ENCODE measurements at places on chromosomes 1 and 21.
A peak's percentile ranks its signal among the peaks of the same experiment; 100 is the strongest.

- DNase-seq, result no peak
Measured at GRCh38 chr1:101532377-101532776, 295.6 kb downstream of the S1PR1 start.

DNA sequence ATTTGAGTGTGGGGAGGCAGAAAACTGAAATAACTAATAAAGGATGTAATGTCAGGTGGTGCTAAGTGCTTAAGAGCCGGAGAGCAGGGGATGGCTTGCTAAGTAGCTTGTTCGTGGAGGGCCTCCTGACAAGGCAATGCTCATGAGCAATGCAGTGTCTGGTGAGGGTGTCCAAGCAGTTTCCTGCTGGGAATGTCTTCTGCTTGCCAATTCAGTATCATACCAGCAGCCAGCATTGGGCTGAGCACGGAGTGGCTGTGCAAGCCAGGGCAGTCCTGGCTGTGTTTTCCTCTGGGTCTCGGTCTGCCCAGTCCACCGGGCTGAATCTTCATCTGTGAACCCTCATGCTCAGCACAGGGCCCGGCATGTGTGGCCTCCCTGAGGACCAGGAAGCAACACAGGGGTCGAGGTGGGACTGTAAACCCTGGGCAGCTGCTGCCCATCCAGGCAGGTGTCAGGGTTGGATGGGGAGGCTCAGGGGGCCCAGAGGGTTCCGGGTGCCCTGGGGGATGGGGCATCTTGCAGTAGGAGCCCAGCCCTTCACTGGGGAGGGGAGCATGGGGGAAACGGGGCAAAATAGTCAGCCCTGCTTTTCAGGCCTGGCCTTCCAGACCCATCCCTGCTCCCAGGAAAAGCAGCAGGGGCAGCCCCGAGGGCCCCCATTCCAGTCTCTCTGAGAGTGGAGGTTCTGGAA is 27.5 kb downstream of the EDN2 start:
- DNase-seq, result no peak

DNA sequence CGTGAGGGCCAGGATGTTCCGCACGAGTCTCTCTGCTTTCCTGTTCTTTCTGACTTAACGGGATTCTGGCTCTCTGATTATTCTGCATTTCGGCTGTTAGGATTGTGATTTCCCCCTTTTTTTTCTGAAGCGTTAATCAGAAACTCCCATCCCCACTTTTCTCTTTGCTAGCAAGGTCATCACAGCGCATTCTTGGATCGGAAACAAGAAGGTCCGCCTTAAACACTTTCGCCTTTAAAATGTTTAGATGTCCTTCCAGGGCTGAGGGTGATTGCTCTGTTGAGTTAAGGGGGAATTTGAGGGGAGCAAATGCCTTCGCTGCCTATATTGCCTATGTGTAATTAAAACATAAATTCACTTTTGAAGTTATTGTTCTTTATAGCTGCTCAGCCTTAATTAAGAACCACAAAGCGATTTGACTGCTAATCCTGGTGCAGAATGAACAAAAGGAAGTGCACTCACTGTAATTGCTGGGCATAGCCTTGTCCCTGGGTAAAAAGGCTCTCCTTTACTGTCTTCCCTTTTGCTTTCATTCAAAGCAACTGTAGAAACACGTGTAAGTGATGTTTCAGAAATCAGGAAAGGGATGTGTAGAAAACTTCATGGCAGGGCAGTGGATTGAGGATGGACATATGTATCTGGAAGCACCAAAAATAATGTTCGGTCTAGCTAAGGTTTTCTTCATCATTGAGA is 1.2 kb downstream of the LAMC1 start:
- DNase-seq, result no peak

- no peak for DNase-seq
Measured at GRCh38 chr1:183231545-183231944, 45.5 kb downstream of the LAMC2 start.

GRCh38 chr1:212234431-212235395 is 50.5 kb upstream of the PPP2R5A start:
- no peak for DNase-seq

- no peak for DNase-seq
Measured at GRCh38 chr1:58722414-58722813, 22.6 kb upstream of the MYSM1 start.

GRCh38 chr1:36352125-36352909 is 28.9 kb upstream of the EVA1B start:
- no peak for DNase-seq

GRCh38 chr1:118927427-118928187 is 60.5 kb downstream of the TBX15 start:
- no peak for DNase-seq

- no peak for DNase-seq
Measured at GRCh38 chr21:42993051-42993712, 18.8 kb downstream of the PKNOX1 start.

DNA sequence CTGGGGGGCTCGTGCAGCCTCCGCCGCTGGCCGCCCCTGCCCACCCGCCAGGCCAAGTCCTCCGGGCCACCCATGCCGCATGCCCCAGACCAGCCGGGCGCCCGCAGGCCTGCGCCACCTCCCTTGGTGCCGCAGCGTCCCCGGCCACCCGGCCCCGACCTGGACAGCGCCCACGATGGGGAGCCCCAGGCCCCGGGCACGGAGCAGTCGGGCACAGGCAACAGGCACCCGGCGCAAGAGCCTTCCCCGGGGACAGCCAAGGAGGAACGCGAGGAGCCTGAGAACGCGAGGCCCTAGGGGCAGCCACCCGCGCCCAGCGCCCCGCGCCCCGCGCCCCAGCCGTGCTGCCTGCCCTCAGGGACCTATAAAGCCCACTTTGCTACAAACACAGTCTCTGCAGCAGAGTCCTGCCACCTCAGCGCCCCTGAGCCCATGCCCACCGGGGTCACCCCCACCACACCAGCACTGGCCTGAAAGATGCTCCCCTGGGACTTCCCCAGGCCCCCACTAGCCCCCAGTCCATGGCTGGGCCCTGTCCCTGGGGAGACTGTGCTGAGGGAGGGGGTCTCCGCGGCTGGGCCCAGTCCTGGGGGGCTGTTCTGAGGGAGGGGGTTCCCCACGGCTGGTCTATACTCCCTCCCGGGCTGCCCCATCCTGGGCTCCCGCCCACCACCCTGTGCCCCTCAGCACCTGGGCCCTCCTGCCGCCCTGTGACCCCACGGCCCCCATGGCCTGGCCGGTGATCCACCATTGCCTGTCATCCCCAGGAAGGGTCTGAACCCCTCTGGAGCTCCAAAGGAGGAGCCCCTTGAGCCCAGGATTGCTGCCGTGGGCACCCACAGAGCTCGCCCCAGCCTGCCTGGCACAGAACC is 8.6 kb downstream of the TNFRSF18 start:
- peak; percentile 30 for DNase-seq

DNA sequence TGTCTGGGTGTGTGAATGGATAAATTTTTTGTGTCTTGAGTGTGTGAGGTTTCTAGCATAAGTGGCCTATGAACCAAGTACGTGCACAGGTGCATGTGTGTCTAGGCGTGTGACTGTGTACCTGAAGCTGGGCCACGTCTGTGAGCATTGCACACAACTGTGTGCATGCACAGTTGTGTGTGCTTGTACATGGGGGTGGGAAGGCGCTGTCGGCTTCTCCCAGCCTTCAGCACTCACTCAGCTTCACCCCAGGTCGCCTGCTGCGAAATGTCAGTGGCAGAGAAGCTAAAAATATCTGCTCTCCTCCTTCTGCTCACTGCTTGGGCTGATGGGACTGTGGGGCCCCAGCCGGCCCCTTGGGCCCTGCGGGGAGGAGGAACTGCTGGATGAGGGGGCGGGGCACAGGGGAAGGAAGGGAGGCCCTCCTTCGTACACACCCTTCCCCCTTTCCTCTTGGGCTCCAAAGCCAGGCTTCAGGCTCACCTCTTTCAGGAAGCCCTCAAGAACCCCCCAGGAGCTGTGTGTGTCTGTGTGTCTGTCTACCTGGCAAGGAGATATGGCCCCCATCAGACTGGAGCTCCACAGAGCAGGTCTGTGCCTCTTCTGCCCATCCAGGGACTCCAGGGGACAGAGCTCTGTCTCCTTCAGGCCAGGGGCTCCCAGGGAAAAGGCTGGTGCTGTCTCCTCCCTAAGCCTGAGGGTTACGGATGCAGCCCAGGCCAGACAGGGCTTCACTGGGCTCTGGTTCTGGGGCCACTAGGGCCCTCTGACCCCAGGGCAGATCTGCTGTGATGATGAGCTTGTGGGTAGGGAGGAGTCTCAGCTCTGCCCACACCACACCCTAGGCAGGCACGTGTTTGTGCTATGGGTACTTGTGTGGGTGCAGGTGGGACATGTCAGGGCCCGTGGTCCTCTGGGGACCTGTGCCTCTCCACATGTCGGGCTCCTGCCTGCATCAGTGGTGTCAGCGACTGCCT is 35.6 kb upstream of the WASF2 start:
- peak; percentile 70 for DNase-seq

DNA sequence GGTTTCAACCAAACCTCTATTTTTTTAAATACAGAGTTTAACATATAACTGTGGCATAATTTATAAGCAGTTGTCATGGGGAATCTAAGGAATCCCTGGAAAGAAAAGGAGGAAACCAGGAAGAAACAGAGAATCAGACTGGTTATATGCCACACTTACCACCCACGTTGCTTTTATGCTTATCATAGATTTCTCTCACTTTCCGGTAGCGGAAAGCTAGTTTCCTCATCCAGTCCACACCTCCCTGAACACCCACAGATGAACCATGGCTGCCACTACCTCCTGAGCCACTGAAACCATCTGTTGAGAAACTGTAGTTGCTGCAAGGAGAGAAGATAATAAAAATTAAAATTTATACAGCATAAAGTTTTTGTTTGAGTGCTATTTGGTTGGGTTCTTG is 33.5 kb downstream of the XKR8 start:
- DNase-seq, result no peak

- no peak for DNase-seq
Measured at GRCh38 chr1:183002797-183003196, 20.4 kb upstream of the LAMC1 start.

GRCh38 chr1:218665221-218665620 is 320.1 kb downstream of the TGFB2 start:
- DNase-seq, result no peak

DNA sequence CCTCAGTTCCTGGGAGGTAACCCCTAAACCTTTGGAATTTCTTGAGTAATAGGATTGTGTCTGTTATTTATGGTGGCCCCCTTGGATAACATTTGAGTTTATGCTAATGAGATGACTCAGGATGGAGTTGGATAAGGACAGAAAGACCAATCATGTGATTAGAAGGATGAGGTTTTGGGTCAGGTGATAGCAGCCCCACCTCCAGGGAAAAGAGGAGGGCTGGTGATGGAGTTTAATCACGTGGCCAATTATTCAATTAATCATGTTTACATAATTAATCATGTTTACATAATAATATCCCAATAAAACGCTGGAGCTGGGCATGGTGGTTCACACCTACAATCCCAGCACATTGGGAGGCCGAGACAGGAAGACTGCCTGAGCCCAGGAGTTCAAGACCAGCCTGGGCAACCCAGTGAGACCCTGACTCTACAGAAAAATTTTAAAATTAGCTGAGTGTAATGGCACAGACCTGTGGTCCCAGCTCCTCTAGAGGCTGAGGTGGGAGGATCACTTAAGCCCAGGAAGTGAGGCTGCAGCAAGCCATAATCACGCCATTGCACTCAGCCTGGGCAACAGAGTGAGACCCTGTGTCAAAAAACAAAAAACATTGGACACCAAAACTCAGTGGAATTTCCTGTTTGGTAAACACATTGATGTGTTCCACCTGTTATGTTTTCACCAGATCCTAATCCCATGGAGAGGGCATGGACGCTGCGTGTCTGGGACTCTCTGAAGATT is 73.3 kb downstream of the NUP210L start:
- no peak for DNase-seq

GRCh38 chr1:42788021-42788420 is 3.2 kb downstream of the TMEM269 start:
- DNase-seq, result peak; percentile 58

- DNase-seq, result no peak
Measured at GRCh38 chr1:164369698-164370365, 189.2 kb upstream of the PBX1 start.

DNA sequence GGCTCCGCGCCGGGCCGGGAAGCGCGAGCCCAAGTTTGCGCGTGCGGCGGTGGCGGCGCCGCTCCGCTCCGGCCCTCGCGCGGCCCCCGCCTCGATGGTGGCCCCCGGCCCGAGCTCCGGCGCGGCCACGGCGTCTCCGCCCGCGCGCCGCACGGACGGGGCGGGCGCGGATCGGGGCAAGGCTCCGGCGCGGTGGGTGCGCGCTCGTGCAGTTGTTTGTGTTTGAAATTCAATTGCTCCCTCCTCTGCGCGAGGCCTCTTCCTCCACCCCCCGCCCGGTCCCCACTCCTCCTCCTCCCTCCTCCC is at the start of gene HDGF:
TSS of gene HDGF (minus strand) at position 225 of the 306 bp plus-strand sequence. CDS start 246 bp downstream, outside the sequence.
- DNase-seq, result no peak

DNA sequence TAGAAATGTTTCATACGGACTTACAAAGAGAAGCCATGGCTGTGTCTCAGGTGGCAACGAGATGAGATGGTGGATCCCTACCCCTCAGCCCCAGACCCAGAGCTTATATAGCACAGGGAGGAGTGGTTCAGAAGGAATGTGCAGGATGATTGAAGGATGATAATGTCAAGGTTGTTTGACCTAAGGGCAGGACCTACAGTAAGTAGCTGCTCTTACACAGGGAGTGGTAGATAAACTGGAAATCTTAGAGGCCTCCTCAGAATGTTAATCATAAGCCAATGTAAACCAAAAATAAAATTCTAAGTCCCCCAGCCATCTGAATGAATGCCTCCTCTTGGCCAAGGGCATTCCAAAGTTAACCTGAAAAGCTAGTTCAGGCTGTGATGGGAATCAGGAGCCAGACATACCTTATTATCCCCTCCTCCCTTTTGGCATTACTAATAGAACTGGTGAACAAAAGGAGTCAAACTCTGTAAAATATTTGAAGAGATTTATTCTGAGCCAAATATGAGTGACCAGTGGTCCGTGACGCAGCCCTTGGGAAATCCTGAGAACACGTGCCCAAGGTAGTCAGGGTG is 45.8 kb upstream of the PDE9A start:
- DNase-seq, result no peak

DNA sequence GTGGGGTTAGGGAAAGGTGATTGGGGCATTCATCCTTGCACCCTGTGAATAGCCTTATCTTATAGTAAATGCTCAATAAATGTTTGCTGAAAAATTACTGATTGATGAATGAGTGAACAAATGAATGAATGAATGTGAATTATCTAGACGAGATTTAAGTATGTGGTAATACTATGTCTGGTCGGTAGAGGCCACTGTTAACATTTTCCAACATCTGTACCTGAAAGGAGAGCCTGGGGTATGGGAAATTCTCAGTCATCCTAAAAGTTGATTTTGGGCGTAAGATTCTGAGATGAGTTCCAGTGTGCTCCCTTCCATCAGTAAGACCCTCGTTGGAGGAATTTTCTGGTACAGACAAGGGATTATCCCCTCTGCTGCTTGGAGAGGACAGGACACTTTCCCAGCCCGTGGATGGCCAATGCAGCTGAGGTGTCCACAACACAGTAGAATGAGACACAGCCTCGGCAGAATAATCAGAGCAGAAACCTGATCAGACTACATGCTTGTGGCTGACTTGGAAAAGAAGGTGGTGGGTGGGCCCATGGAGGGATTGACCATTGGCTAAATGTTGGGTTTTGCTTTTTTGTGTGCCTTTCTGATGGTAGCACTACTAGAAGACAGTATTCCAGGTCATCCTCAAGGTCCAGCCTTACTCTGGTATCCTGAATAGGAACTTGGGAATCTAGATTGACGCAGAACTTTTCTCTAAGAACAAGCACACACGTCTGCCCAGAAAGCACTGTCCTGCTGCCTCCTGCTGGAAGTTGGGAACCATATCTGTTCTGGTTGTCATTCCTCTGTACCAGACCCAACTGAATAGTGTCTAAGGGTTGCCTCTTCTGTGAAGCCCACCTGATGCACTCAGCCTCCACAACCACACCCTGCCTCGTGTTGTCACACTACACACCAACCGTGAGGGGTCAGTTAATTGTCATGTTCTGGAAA is 262.0 kb downstream of the TNR start:
- peak; percentile 47 for DNase-seq

GRCh38 chr1:115650961-115651360 is 9.2 kb downstream of the VANGL1 start:
- DNase-seq, result no peak

Data from D341Med (cell line).